ENCODE measurements at places on chromosomes 2 and 18.

- no peak for DNase-seq
Observed at GRCh38 chr2:118800736-118801135, 46.7 kb downstream of the EN1 start.

DNA sequence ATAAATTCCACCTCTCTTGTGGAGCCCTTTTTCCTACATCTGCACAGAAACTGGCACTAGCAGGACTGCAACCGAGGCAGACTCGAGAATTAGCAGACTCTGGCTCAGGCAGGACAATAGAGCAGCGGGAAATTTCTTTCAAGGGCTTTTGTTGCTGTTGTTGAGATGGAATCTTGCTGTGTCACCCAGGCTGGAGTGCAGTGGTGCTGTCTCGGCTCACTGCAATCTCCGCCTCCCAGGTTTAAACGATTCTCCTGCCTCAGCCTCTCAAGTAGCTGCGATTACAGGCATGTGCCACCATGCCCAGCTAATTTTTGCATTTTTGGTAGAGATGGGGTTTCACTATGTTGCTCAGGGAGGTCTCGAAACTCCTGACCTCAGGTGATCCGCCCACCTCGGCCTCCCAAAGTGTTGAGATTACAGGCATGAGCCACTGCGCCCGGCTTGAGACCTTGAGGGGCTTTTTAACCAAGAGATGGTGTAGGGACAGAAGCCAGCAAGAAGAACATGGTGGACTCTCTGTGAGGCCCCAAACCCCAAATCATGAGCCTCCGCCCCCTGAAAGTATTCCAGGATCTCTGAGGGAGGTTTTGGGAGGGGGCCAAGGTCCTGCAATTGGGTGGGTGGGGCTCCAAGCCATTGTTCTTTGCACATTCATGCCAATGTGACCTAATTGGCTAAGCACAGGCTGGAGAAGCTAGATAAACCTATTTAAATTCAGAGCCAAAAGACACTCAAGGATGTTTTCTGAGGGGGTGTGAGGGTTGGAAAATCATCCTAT is 68.4 kb upstream of the MSH2 start:
- no peak for DNase-seq

DNA sequence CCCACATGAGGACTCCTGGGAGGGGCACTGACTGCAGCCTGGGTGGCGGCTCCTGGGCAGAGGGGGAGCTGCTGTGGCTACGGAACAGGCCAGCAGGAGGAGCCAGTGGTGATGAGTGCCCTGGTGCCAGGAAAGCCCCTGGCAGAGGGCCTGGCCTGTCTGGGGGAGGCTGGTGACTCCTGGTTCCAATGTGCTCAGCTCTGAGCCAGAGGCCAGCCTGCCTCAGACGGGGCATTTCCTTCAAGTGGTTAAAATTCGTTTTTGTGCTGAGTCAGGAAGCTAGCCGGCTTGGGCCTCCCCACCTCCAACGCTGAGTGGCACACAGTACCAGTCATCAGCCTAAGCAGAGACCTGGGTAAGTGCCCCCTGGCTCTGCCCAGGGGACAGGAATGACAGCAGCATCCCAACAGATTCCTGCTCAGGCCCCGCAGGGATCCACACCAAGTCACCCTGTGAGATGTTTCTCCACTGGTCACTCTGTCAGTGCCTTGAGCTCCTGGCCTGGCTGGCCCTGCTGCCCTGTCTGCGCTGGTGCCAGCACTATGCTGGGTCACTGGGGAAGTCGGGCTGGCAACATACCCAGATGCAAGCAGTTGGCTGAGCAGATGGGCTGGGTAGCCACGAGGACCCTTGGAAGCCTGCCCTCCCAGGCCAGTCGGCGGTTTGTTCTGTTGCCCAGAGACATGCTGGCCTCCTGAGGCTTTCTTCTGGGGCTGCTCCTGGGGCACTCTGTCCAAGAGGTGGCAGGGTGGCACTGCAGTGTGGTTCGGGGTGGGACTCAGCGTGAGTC is 7.1 kb upstream of the KLF11 start:
- no peak for DNase-seq

- peak; percentile 74 for DNase-seq
Observed at GRCh38 chr18:77132369-77133050, at the start of gene MBP. Gene MBP, minus strand, starts transcription at chr18:77132783. Its CDS starts 27,522 bp downstream, at chr18:77105261.

DNA sequence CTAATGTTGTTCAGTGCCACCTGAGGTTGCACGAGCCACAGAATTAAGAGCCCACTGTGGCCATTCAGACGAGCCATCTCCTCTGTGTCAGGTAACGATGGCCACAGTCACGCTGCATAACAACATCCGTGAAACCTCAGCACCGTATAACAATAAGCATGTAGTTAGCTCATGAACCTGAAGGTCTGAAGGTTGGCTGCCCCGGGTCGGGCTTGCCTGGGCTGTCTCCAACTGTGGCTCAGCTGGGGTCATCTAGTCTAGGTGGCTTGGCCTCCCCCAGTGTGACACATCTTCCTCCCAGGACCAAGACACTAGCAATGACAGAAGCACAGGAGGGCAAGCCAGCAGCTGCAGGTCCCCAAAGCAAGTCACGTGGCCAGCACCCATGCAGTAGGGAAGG is 258.0 kb downstream of the GLI2 start:
- peak; percentile 22 for DNase-seq
